ENCODE measurements at places on chromosomes 6 and 20.

- no peak for DNase-seq
Measured at GRCh38 chr20:1526310-1526709, 31.2 kb downstream of the SIRPD start.

GRCh38 chr6:121670511-121670910 lies 235.1 kb downstream of the GJA1 start:
- no peak for DNase-seq

DNA sequence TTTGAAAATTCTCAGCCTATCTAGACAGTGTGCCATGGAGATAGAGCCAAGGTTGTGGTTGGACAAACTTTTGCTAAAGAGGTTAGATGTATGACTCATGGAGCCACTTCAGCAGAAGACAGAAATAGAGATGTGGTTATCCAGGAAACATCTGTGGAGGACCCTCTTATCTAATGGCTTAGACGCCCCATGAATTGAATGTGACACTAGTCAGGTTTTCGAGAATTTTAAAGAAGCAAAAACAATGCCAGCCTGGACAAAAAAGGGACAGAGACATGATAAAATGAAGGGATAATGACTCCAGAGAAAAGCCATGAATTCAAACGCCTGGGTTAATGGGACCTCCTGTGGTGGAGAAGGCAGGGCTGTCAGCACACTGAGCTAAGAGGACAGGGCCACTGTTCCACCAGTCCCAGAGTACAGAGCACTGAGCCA lies 280.5 kb downstream of the CLVS2 start:
- DNase-seq, result peak; percentile 0

- no peak for DNase-seq
Measured at GRCh38 chr6:117676577-117677218, 1.4 kb downstream of the NUS1 start.

DNA sequence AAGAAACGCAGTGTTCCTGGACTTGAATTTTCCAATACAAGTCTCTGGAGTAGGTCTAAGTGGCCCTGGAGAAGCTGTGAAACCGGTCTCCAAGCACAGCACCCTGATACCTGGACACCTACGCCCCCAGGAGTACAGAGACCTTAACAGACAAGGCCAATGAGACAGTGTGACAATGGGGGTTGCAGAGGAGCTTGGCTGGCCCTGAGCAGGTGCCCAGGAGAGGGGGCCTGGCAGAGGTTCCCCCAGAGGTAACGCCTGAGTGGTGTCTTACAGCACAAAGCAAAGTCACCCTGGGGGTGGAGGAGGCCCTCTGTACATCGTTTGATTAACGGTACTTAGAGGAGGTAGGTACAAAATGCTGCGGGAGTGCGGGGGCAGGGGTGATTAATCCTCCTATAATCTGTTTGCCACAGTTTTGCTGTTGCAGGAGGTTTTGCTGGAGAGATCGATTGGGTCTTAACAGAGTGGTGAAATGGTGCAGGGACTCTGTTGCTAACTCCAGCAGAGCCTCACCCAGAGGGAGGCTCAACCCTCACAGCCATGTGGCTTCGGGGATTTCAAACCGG lies 37.3 kb upstream of the APCDD1L start:
- DNase-seq, result no peak

GRCh38 chr20:38551056-38551626 lies 29.9 kb upstream of the ADIG start:
- no peak for DNase-seq

DNA sequence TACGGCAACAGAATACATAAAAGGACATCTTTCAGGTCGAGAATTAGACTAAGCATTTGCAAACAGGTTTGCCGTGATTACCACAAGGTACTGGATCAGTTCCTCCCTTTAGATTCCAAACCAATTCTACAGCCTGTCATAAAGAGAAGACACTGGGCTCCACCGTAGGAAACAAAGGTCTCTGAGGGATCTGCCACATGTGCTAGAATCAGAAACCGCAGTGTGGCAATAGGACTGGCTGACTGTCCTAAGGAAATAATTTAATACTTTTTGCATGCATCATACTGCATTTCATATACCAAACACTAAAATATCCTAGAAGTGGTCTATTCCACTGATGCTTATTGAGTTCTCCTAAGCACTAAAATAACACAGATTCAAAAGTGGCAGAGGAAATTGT lies 59.2 kb downstream of the POPDC3 start:
- no peak for DNase-seq

DNA sequence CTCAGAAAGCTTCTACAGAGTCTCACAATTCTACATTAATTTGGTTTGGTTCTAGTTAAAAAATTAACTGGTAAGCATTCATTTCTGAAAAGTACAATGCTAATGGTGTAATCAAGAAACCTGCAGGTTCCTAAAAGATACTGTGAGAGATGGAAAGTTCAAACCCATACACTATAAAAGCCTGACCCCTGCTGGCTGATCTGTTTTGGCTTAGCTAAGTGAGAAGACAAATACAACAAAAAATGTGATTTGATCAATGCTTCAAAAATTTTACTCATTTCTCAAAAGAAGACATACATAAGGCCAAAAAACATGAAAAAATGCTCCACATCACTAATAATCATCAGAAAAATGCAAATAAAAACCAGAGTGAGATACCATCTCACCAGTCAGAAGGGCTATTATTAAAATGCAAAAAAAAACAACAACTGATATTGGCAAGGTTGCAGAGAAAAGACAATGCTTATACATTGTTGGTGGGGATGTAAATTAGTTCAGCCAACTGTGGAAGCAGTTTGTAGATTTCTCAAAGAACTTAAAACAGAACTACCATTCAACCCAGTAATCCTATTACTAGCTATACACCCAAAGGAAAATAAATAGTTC lies 102.8 kb downstream of the MOXD1 start:
- no peak for DNase-seq

DNA sequence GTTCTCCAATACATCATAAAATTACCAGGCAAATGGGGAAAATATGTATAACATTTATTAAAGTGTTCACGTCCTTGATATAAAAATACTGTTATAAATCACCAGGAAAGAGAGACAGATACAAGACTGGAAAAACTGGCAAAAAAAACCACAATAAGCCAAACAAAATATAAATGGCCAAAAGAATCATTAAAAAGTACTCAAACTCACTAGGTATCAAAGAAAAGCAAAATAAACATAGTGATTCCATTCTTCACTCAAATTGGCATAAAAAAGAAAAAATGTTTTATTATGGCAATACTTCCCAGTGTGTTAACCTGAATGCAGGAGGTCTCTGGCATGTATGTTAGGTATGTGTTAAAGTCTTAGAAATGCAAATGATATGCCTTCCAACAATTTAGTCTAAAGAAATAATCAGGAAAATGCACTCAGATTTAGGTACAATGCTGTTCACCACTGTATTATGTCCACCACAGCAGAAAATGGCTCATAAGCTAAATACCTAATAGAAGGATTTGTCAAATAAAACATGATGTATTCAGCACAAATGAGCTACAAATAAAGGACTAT lies 21.4 kb downstream of the SLC23A2 start:
- no peak for DNase-seq

DNA sequence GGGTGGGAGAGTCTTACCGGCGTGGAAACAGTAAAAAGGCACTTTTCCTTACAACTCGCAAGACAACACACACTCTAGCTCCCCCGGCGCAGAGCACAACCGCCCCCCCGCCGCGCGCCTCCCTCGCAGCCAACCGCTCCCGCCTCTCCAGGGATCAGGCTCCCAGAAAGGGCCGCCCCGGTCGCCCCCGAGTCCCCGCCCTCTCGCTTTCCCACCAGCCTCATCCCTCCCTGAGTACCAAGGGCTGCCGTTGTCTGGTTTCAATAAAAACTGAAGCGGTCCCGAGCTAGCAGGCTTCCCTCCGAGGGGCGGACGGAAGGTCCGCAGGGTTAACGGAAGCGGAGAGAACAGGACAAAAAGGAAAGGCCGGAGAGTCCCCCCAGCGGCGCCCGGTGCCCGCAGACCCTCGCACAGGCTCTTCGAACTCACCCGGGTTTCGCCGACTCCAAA lies 804 bp downstream of the ELOVL5 start:
- no peak for DNase-seq

- DNase-seq, result no peak
Measured at GRCh38 chr20:21632031-21632734, 73.3 kb upstream of the PAX1 start.

- no peak for DNase-seq
Measured at GRCh38 chr20:13130707-13131103, 90.4 kb upstream of the ISM1 start.

GRCh38 chr6:32825966-32826365 lies 9.2 kb upstream of the HLA-DOB start:
- DNase-seq, result no peak

DNA sequence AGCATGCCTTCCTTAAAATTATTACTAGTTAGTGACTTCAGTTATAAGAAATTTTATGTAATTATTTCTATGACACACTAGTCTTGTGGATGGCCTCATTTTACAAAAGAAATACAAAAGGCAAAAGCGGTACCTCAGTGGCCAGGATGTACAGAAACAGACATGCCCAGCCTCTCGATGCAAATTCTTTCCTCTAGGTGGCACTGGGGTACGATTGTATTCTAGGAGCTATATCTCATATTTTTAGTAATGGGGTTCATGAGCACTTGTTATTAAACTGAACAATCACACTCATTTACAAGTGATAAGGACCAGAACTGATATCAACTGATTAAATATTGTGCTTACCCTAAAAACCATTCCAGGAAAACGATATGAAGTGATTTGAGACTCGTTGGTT lies 59.8 kb downstream of the SOD2 start:
- DNase-seq, result no peak

DNA sequence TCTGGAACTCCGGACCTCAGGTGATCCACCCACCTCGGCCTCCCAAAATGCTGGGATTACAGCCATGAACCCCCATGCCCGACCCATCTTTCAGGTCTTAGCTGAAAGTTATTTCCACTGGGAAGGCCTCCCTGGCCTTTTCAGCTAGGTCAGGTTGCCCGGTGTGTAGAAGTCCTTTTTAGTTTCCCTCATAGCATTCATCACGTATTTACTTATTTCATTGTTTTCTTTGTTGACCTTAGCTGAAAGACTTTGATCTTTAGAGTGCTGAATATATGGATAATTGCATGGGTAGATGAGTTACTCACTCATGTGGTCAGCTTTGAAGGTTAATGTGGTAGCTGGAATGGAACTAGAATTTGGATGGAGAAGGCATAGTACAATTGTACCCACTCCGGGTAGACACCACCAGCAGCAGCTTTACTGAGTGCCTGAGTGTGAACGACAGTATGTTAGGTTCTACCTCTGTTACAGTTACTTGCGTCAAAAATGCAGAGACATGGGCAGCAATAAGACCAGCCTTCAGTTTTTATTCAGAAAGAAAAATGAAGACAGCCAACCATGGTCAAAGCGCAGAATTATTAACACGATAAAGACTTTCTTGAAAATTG lies 9.1 kb downstream of the KIZ start:
- no peak for DNase-seq

DNA sequence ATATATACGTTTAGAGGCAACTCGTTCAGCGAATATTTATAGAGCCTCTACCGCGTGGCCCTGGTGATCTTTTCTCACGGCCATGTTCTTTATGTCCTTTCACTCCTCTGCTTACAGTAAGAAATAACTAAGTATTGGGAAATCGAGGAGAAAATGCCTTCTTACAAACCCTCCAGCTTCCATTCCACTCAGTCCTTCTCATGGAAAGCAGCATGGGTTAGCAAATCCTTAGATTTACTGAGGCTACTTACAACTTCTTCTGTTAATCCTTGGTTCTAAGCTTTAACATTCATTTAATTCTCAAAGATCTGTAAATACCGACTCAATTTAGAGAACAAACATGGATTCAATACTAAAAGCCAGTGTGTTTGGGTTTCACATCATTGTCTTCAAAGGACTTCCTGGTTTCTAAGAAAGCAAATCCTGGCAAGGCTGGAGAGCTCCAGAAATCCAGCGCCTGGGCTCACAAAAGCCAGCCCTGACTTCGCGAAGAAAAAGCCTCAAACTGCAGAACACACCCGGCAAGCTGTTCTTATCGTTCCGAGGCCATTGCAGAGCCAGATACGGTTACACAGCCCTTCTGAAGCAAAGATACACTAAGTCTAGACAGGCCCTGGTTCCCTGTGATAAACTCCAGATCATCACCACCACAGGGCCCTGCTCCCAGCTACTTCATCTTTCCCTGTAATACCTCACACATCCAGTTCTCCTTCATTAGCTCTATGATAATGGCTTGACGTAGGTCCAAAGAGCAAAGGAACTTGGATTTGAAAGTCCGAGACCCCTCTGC lies 19.2 kb downstream of the AGPAT4 start:
- DNase-seq, result no peak
